ENCODE measurements at places on chromosomes 1 and 21.

GRCh38 chr1:201503397-201504176 lies 3.3 kb downstream of the CSRP1 start:
- no peak for DNase-seq

GRCh38 chr21:21921410-21922232 lies 923.4 kb downstream of the NCAM2 start:
- no peak for DNase-seq

GRCh38 chr1:226723657-226724532 lies 15.2 kb downstream of the ITPKB start:
- DNase-seq, result no peak

DNA sequence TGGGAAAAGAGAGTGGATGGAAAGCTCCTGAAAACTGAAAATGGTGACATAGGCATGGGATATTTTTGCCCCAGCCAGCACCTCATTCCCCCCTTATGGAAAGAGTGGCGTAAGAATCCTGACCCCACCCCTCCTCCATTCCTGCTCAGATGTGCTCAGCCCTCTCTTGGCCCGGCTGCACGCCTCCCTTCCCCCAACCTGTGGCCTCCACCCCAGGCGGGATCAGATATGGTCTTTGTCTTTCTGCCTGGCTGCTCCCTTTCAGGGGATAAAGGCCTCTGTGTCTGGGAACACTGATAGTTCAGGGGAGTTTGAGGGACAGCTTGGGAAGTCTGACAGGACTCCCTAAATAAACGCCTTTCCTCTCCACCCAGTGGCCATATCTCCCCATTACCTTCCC lies 49.8 kb downstream of the KIRREL1 start:
- DNase-seq, result no peak

DNA sequence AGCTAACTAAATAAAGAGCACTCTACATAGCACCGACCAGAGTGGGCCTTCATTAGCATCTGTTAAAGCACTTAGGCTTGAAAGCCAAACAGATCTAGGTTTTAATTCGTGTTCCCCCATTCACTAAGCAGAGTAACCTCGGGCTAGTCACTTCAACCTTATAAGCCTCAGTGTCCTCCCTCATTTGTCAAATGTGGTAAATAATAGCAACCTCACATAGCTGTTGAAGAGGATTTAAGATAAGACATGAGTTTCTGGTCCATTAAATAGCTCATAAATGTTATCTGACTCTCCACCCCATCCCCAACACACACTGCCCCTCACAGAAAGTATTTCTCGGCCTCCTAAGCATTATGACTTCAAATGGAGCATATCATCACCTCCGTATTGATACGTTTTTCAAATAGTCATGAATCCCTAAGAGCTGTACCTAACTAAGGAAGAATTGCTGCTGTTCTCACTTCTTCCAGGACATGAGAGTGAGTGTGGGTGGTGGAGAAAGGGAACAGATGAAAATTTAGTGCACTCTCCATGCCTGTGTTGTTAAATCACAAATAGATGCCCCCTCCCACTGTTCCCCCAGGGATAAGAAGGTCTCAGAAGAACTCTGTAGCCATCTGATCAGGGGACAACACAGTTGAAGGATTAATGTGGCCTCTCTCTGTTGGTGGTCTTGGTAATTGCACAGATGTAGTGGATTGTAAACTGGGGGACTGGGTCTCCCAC lies 47.6 kb downstream of the PLPP3 start:
- DNase-seq, result no peak

GRCh38 chr1:48019714-48020315 lies 22.6 kb upstream of the TRABD2B start:
- no peak for DNase-seq

DNA sequence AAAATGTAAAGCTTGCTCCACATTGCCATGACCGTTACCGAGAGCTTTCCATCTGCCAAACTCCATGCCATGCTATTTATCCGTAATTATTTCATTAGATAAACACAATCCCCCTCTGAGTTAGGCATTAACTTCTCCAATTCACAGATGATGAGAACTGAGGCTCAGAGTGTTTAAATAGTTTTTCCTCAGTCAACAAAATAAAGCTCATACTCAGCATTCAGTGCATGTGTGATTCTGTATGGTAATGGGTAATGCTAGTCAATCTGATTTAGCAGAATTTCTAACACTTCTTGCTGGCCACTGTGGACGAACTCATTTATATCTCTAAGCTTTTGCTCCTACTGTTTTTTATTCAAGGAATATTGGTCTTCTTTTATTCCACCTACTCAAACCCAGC lies 17.3 kb downstream of the SAMSN1 start:
- DNase-seq, result no peak

Data from stimulated activated CD4-positive, alpha-beta T cell treated with anti-CD3 and anti-CD28 coated beads, Interleukin-4, amount 100 ng/mL, for 24 hours (primary cell).